ENCODE measurements at places on chromosomes 3 and 15.

DNA sequence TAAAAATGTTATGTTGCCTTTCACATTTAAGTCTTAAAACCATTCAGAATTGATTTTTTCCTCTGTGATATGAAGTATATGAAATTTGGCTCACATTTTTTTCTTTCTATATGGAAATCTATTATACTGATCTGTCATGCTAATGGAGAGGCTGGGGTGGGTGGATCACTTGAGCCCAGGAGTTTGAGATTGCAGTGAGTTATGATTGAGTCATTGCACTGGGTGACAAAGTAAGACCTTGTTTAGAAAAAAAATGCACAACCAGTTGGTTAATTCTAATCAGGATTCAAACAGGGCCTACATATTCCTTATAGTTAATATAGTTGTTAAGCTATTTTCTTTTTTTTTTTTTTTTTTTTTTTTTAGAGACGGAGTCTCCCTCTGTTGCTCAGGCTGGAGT lies 230.5 kb downstream of the MFSD1 start:
- no peak for DNase-seq

GRCh38 chr15:63517628-63518027 lies 13.2 kb downstream of the USP3 start:
- no peak for DNase-seq

DNA sequence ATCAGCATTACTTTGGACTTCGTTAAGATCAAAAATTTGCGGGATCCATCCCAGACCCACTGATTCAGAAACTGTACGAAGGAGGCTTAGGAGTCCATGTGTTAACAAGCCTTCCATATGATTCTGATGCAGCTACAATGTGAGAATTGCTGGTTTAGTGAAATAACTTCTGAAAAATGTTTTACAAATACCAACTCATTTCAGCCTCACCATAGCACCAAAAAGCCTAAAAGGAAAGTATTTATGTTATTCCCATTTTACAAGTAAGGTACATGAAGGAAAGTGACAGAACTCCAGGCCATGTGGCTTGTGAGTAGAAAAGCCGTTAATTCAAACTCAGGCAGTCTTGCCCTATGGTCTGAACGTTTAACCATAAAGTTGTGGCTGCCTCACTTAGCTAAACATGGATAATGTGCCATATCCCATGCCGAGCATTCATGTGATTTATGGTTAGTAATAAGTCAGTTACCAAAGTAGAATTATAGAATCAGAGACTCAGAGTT lies 1.5 kb upstream of the IGSF10 start:
- DNase-seq, result no peak

DNA sequence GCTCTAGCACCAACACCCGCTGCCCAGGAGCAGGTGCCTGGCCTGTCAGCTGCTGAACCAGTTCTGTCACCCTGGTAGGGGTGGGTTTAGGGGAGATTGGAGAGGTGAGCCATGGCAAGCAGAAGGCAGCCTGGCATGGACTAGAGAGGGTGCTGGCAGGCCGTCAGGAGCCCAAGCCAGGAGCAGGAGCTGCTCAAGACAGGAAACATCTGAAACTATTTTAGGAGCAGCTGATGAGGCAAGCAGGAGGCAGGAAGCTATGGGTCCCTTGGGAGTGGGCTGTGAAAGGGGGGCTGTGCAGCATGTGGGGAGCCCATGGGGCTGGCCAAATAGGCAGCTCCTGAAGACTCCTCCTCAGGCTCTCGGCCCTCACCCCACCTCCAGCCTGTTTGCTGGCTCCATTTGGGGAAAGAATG lies 2.3 kb downstream of the INKA1 start:
- DNase-seq, result no peak

DNA sequence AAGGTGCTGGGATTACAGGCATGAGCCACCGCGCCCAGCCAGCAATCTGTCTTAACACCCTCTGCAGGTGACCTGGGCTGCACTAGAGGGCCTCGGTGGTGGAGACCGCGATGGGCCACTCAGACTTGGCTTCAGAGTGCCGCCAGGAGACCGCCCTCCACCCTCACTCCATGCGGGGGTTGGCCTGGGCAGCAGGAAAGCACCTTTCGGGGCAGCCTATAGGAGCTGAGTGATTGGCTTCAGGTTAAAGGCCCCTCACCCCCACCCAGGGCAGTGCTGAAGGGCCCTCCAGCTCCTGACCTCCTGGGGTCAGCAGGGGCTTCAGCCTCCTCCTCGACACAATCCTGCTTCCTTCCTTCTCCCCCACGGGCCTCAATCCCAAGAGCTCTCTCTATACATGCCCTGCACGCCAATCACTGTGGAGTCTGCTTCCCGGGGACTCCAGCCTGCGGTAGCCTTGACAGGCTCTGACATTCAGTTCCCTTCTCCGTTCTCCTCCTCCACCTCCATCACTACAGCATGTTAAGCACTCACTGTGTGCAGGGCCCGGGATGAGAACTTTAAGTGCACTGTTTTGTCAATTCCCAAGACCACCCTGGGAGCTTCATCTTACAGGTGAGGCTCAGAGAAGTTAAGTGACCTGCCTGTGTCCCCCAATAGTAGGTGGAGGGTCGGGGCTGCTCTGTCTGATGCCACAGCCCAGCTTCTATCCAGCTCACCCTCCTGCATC lies 225.3 kb downstream of the XXYLT1 start:
- no peak for DNase-seq

GRCh38 chr15:55283379-55284147 lies 6.0 kb downstream of the RAB27A start:
- DNase-seq, result no peak

- no peak for DNase-seq
Measured at GRCh38 chr15:33660151-33660550, 308.1 kb upstream of the CHRM5 start.

DNA sequence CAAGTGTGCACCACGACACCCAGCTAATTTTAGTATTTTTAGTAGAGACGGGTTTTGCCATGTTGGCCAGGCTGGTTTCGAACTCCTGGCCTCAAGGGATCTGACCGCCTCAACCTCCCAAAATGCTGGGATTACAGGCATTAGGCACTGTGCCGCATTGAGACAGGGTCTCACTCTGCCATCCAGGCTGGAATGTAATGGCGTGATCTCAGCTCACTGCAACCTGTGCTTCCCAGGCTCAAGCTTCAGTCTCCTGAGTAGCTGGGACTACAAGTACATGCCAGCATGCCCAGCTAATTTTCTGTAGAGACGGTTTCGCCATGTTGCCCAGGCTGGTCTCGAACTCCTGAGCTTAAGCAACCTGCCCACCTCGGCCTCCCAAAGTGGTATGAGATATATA lies 51.6 kb downstream of the ACAD9 start:
- DNase-seq, result no peak

- DNase-seq, result no peak
Measured at GRCh38 chr3:114649331-114649730, 355.5 kb downstream of the TIGIT start.

GRCh38 chr15:101171954-101172353 lies 79.9 kb downstream of the CHSY1 start:
- no peak for DNase-seq

DNA sequence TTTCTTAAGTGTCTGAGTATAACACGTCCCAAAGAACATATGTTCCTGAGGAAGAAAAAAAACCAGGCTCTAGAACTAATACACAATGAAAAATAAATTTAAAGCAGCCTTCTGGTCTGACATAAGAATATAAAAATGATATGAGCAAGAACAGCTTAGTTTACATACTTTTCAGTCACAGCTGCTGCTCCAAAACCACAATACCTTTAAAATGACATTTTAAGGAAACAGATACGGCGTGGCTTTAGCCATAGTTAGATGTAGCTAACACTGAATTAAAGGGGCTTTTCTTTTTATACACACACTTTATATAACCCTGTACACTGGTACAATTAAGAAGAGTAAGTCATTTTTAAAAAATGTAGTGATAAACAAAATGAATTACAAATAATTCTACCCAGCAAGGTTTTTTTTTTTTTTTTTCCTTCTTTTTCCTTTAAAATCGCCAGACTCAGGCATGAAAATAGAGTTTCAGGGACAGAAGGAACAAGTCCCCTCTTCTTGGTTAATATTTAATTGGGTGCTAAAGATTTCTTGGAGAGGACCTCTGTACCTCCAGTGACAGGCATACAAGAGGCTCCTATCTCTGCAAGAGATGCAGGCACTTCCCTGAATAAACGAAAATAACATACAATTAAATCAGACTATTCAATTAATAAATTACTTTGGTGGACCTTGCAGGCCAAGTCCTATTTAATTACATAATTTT lies 265.6 kb downstream of the FOXP1 start:
- DNase-seq, result no peak

DNA sequence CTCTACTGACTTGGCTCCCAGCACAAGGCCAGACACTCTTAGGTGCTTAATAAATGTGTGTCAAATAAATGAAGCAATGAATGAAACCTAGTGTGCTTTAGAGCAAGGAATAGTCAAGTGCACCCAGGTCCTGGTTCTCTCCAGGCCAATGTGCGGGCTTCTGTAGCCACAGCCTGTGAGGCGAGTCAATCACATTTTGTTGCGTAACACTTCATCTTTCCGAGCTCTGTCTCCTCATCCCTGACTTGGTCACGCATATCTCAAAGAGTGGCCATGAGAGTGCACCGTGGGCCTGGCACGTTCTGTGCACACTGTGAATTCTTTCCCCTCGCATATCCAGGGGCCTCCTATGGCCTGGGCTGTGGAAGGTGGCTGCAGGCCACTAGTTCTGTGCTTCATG lies 11.4 kb upstream of the SH3GL3 start:
- no peak for DNase-seq

DNA sequence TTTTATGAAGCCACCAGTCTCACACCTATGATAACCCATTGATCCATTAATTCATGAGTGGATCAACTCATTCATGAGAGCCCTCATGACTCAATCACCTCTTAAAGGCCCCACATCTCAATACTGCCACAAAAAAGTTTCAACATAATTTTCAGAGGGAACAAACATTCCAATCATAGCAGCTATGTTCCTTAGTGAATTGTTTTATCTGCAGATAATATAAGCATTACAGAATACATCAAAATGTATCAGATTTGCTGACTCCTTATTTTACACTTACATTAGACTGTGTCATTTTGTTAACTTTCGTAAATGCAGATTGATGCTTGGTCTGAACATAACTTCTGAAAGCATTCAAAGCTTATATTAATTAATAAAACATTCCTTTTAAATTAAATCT lies 155.3 kb upstream of the MBNL1 start:
- DNase-seq, result no peak

GRCh38 chr3:140303875-140304274 lies 368.9 kb downstream of the CLSTN2 start:
- DNase-seq, result no peak

DNA sequence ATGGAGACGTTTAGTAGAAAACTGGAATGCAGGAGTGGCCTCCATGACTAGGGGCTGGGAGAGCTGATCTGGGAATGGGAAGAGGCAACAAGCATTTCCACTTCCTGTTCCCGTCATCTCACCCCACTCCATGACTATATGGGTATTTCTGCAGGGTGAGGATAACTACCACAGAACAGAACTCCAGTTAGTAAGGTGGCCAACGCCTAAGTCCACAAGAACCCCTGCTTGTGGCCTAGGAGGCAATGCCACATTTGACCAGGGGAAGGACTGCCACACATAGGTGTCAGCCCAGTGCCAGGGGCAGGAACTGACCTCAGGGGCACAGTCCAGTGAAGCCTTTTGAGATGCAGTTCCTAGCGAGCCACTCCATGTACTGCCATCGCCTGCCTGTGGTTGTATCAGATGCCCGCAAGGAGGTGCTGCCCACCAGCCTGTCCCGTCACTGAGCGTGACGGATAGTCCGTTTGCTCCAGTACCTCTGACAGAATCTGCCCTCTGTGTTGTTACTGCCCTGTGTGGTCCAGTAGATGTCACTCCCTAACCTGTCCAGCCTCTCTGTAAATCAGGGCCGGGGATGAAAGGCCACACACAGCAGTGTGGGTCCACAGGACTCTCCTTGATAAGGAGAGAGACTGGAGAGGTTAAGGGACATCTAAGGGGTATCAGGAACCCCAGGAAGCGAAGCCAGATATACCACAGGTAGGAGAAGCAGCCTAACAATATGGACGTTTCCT lies 3.5 kb upstream of the MTFMT start:
- peak; percentile 85 for DNase-seq

- DNase-seq, result no peak
Measured at GRCh38 chr3:187849016-187849654, 103.9 kb upstream of the BCL6 start.

- no peak for DNase-seq
Measured at GRCh38 chr15:98943051-98943508, 64.5 kb downstream of the PGPEP1L start.

DNA sequence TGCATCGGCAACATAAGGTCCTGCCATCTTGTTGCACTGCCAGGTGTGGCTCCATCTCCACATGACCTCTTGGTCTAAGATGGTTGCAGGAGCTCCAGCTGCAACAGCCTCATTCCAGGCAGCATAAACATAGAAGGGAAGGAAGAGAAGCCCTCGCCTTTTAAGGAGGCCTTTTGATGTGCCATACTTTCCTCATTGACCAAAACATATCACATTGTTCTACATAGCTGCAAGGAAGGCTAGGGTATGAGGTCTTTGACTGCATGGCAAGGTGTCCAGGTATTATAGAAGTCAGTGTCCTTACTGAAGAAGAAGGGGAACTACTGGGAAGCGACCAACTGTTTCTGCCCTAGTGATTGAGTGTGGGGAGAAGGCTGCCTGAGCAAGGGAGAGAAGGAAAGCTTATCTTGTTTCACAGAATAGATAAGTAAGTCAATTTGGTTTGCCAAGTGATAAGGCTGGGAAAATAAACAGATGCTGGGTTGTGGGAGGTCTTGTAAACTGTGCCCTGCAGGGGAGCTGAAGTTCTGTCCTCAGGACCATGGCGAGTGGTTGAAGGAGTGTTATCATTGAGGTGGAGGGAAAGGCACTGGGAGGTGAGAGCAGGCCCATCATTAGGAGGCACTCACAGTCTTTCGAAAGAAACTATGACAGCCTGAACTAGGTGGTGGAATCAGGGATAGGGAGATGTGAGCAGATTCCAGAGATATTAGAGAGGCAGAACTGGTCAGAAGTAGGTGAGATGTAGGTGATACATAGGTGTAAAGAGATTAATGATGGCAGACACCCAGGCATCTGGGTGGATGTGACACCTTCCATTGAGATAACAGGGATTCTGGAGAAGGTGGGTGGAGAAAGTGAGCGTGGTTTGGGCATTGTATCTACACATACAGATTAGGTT lies 93.8 kb upstream of the IGF1R start:
- DNase-seq, result no peak

- no peak for DNase-seq
Measured at GRCh38 chr15:42191610-42192346, 16.3 kb downstream of the VPS39 start.

DNA sequence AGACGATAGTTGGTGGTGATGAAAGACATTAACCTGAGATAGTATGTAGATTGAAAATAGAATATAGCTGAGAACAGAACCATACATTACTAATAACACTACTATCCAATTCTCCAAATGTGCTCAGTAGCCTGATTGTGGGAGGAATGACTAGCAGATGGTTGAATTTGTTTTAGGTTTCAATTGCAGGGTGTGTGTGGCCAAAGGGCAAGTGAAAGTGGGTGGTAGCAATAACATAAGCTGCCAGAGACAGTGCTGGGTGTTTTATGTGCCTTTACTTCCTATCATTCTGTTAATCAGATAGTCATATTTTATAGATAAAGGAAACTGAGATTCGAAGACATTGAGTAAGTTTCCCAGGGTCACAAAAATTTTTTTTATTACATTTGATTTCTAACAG lies 249.5 kb upstream of the ARL6 start:
- no peak for DNase-seq

Data from ecto neural progenitor cell (in vitro differentiated cells).